ENCODE measurements at places on chromosomes 13 and 19.

DNA sequence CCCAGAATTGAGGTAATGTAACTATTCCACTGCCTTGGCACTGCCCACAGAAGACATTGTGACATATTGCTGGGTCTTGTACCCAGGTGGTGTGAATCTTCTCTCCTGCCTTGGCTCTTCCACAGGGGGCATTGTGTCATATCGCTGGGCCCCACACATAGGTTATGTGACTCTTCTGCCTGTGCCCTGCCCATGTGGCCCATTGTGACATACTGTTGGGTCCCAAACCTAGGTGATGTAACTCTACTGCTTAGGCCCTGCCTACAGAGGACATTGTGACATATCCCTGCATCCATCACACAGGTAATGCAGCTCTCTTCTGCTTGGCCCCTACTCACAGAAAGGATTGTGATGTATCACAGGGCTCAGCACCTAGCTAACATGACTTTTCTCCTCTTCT is 37.5 kb upstream of the ZNF254 start:
- DNase-seq: no peak

GRCh38 chr13:40961214-40961613 is 57.9 kb downstream of the ELF1 start:
- no peak for DNase-seq

- no peak for DNase-seq
Measured at GRCh38 chr19:35908973-35909683, 1.0 kb upstream of the TYROBP start.

DNA sequence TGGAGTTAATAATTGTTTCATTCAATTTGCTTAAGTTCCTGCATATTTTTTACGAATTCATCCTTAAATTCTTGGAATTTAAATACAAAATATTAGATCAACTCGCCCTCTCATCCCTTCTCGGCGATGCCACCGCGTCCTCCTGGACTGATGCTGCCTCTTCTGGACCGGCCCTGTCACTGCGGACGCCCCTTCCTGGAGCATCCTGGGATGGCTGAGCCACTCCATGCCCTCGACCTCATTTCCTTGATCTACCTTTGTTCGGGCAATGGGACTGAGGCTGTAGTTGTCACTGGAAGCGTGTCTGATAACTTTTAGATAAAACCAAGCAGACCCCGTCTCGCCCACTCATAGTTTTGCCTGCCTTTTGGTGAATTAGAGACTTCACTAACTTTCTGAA is 283.7 kb downstream of the TEX29 start:
- no peak for DNase-seq

- no peak for DNase-seq
Measured at GRCh38 chr19:45276284-45276687, 25.2 kb downstream of the MARK4 start.

GRCh38 chr13:42762917-42763316 is 18.5 kb upstream of the FAM216B start:
- DNase-seq: no peak

- no peak for DNase-seq
Measured at GRCh38 chr13:112669881-112670499, 19.8 kb upstream of the ATP11A start.

All from NCI-H748 treated with DMSO at 0.1 percent for 48 hours (cell line).